Suprapubic skin (tissue), 4 donors: ENCODE measurements at places on chromosomes 4 and X.

DNA sequence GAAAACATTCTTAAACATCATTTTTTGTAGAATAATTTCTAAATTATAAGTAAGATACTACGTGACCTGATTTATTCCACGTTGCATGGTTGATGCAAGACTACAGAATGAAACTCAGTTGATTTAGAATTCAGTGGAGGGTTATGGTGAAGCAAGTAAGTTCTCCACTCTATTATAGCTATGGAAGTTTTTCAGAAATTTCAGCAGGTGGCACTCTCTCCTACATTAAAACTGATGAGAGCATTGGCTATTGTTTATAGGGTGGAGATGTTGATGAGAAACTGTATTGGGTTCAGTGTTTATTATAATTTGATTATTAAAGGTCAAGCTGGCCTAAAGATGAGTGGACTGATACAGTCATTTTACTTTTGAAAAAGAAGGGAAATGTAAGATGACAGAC, 88.0 kb downstream of the FNIP2 start:
- DNase-seq = no peak

DNA sequence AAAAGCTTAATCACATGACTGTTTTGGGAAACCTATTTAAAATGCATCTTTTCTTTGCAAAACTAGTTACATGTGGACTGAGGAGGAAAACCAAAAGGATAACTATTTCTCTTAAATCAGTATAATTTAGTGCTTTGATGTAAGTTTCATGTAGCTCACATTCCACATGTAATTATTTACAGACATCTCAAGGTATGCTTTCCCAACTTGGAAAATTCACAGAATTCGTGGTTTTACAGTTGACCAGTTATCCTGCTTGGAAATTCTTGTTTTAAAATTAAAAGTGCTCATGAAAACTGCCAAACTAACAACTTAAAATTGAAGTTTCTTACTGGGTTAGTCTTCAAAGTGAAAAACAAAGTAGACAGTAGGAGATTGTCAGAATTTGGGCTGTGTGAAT, 52.4 kb downstream of the EDNRA start:
- no peak for DNase-seq

GRCh38 chrX:75623535-75623934, 100.7 kb upstream of the ZDHHC15 start:
- DNase-seq = no peak

DNA sequence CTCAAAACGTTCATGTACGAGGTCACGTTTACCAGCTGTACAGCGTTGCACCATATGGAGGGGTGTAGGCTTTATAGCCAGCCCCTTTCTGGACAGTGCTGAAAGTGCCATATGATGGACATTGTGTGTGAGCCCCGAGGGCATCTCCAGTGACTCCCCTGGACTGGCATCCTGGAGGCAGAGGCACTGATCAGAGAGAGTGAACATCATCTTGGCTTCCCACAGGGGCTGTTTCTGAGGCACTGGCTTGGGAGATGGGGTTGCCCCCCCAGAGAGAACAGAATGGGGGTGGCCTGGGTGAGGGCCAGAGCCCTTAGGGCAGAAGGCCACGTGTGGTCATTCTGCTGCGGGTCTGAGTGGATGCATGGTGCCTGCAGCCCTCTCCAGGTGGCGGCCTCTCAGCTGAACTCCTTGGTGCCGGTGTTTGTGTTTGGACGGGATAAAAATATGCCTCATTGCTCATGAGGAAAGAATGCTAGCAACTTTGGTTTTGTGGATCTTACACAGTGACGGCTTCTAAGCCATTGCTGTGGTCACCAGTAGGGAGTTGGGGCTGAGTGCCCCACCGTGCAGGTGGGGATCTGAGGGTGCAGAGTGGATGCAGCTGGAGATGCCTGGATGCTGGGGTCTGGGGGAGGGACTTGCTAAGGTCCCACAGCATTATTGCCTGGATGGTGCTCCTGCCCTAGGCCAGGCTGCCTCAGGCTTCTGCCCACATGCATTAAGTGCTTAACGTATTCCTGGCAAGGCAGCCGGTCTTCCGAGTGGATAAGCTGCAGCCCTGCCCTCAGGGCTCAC, 3.4 kb downstream of the WFS1 start:
- no peak for DNase-seq
